ENCODE measurements at places on chromosomes 11 and 22.

- DNase-seq = no peak
Observed at GRCh38 chr11:13286279-13286821, 8.8 kb downstream of the BMAL1 start.

GRCh38 chr22:42343121-42343454 is 72.6 kb upstream of the TCF20 start:
- DNase-seq = no peak

GRCh38 chr22:26712158-26712557 is 54.8 kb downstream of the MIAT start:
- DNase-seq = no peak

DNA sequence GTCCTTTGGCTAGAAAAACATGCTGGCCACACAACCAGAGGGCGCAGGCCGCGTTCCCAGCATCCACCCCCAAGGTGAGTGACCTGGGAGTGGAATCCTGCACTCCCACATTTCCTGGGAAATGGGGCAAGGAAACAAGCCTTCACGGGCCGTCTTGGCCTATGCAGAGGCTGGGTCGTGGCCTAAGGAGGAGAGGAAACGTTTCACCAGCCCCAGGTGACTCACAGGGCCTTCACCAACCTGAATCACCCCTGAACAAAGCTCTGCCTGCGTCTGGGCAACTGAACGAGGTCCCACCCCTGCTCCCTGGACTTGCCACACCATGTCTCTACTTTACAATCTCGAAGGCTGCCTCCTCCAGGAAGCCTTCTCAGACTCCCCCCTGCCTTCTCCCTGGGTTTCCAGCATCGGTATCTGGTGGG is 13.2 kb downstream of the MYH9 start:
- DNase-seq = no peak

DNA sequence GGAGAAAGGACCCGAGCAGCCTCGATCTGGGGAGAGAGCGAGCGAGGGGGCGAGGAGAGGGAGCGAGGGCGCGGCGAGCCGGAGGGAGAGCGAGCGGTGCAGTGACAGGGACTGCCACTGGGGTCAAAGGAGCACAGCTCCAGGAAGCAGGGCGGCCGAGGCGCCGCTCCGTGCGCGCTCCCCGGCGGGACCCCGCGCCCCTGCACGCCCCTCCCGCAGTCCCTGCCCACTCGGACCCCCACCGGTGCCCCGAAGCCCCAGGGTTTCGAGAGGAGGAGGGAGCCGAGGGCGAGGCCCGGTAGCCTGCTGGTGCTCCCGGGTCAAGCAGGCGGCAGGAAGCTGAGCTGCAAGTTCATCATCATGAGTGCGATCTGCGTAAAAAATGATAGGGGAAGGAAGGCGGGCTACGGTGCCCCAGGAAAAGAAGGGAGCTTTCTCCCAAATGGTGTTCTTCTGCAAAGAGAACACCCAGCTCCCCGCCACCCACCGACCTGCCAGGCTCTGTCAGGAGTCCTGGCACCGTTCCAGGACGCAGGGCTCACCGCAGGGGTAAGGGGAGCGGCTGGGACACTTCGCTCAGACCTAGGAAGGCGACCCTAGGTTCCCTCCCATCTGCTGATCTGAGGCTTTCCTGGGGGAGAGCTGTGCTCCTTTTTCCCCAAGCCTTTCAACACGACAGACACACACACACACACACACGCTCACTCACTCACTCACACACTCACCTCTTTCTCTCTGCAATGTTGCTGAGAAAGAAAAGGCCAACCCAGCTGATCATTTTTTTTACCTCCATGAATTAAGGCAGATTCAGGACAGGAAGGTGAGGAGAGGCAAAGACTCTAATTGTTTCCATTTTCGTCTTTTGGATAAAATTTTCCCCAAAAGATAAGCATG is at the start of gene MPPED2:
TSS of gene MPPED2 (minus strand) at position 103 of the 894 bp plus-strand sequence. CDS start 5,980 bp downstream, outside the sequence.
- DNase-seq = no peak

DNA sequence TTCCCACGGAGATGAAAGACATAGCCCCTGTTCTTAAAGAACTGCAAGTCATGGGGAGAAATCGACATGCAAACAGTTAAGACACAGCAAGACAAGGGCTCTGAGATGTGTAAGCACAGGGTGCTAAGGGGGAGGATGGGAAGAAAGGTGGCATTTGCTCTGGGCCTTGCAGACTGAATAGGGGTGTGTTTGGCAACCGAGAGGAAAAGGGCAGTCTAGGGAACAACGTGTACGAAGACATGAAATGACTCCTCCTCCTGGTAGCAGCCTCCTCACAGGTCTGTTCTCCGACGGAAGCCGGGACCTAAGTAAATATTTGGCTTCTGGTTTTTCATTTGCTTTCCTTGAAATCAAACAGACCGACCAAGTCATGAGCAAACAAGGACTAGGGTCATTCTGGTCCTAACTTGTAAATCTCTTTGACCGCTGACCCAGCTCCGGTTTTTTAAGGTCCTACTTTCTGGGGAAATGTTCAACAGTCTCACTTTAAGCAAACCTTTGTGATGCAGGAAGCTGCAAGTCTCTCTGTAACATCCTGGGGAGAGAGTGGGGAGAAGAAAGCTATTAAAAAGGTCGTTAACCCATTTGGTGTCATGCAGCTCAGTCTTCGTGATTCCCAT is 19.7 kb downstream of the NNMT start:
- DNase-seq = no peak

DNA sequence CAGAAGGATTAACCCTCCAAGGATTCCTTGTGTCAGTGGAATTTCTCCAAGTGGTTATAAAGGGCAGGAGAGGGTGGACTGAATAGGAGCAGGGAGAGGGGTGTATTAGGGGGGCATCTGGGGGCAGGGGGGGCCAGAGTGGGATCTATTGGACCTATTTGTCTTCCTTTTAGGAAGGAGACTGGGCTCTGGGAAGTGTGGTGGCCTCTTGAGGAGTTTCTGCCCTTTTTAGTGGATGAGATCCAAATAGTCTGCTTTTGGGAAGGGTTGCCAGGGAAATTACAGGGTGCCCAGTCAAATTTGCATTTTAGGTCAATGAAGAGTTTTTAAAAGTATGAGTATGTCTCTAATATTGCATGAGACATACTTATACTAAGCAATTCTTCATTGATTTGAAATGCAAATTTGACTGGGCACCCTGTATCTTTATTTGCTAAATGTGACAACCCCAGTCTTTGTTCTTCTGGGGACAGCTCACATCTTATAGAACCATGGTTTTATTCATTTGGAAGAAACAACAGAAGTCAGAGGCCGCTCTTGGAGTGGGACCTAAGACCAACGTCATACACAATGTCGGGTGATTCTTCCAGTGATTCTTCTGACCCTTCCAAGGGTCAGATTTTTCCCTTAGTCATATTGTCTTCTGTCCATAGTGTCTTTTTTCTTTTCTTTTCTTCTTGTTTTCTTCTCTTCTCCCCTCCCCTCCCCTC is 429 bp upstream of the SLC22A6 start:
- no peak for DNase-seq

- DNase-seq = no peak
Observed at GRCh38 chr11:32884770-32885384, 7.7 kb upstream of the QSER1 start.

GRCh38 chr11:119625206-119625978 is 103.6 kb downstream of the NECTIN1 start:
- no peak for DNase-seq

GRCh38 chr22:49887702-49888101 is 30.5 kb downstream of the ALG12 start:
- DNase-seq = no peak

DNA sequence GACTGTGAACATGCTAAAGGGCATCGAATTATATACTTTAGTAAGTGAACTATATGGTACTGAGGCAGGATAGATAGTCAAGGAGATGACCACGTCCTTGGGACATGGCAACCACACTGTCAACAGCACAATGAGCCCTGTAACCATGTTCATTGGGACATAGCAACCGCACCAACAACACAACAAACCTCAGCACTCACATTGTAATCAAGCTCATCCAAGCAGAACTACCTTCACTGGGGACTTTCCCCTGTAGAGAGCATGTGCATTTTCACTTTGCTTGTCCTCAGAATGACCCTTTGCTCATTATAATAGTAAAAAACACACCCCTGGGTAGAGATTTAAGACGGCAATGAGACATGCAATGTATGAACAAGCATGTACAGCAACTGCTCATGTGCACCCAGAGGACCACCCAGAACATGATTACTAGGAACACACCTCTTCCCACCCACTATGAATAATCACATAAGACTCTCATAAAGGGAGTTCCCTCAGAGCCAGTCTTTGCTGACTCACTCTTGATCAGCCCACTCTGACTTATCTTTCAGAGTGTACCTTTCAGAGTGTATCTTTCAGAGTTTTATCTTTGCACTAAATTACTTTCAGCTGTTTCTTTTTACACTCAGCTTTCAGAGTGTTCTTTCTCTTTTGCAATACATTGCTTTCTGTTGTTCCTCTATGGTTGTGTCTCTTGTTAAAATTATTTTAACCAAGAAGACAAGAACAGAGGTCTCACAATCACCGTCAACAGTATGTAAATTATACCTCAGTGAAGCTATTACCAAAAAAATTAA is 4.1 kb upstream of the PLAAT2 start:
- peak; percentile 38 for DNase-seq

GRCh38 chr22:24205438-24206195 is 24.3 kb downstream of the SUSD2 start:
- DNase-seq = no peak

DNA sequence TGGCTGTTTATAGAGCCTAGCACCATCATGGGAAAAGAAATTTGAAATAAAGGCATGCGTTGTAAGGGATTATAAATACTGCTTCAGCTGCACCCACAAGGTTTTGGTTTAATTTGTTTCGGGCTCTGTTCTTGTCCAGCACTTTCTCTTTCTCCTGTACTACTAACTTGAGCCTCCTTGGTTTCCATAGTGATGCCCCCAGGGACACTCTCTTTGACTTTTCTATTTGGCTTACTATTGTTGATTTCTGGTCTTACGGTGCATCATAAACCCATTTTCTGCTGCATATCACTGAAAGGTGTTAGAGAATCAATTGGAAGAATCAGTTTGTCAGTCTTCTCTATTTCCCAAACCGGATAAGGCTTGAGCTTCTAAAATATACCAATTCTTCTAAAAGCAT is 1674.3 kb upstream of the RAG2 start:
- DNase-seq = no peak

DNA sequence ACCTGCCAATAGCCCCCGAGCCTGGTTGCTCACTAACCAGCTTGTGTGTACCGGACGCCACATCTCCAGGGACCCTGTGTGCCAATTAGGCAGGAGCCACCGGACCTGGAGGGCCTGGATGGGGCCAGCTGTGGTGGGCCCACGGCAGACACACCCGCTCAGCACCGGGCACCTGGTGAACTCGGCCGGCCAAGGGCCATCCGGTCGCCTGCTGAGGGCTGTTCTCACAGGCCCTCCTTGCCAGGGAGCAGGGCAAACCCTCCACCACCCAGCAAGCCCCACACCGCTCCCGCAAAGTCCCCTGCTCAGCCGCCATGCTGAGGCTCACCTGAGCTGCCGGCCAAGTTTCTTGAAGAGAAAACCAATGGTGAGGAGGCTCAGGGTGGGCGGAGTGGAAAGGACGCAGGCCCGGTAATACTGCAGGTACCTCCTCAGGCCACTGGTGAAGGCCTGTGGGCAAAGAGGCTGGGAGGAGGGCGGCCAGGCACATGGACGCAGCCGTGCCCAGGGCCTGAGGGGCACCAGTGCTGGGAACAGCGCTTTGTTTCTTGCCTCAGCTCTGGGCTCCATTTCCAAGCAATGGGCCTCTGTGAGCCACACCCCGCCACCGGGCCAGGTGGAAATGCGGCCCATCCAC is 17.1 kb downstream of the TUBGCP6 start:
- DNase-seq = no peak
